Aorta (tissue), 5 donors: ENCODE measurements at places on chromosomes 2 and 18. TPM values are rescaled to one million over a fixed set of nuclear protein-coding genes. Genes with fewer than 3 reads are reported as not detected.

DNA sequence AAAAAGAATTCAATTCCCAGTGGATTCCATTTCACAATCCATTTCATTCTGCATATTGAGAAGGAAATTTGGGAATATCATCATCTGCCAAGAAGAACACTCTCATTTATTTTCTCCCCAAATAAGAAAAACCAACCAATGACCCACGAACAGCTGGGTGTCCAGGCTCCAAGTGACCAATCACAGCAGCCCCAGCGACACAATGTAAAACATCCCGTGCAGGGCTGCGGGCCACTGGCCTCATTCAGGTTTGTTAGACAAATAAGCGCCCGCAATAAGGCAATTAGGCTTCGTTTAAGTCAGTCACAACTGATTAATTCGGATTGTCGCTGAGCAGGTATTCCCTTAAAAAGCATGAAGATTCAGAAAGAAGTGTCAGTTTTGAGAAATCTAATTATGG lies 378.6 kb downstream of the EIPR1 start:
- no peak for DNase-seq

The HOXD13 gene
- not detected for polyA plus RNA-seq

The VAPA gene
- 210 TPM for polyA plus RNA-seq

DNA sequence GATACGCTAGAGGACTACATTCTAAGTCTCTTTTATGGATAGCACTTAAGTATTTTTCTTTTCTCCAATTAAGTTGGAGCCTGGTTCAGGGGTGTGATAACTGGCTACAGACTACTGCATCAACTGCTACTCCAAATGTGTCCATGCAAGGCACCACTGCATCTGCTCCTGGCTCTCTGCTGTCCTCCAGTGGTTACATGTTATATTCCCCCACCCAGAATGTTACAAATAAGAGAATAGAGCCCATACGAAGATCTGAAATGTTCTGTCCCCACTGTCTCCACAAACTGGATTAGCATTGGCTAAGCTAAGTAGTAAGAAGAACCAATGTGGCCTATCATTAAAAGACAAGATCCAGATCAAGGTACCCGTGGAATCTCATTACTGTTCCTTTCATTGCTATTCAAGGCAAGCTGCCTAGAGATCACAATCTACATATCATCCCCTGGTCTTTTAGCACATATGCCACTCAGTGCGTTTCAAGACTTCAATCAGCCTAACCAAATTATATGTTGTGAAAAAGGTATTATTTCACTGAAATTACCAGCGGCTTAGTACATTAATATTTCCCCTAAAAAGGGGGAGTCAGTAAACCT lies 308.3 kb upstream of the SLC8A1 start:
- DNase-seq = peak; percentile 40

The SOWAHC gene
- 5.6 TPM for polyA plus RNA-seq

- DNase-seq = no peak
Observed at GRCh38 chr18:55866886-55867285, 278.9 kb upstream of the TCF4 start.

The TUBA3D gene
- 1.9 TPM for polyA plus RNA-seq

GRCh38 chr18:55405893-55406406 lies 182.0 kb downstream of the TCF4 start:
- DNase-seq = peak; percentile 91

The KHK gene
- polyA plus RNA-seq = 38.7 TPM

The CHRND gene
- polyA plus RNA-seq = not detected

The LRRTM1 gene
- polyA plus RNA-seq = not detected

DNA sequence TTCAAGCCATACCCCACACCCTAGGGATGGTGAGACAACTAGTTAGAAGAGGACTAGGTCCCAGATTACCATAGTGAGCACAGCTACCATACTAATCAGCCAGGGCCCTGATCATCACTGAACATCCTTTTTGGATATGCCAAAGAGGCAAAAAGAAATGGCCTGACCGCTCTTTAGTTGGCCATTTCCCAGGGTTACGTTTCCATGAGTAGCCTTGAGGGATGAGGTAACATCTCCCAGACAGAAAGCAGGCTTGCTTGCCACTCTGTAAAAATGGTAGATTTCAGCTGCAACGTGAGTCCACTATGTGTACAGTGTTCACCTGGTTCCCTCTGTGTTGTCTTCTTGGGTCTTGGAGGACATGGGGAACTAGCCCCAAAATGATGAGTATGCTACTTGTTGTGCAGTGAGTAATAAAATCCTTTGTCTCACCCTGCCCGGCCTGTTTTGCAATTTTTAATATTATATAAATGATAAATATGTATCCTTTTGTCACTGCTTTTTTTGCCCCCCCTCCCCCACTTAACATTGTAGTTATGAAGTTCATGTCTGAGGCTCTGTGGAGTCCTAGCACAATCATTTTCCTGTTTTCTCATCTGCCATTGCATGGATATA lies 8.9 kb upstream of the GALM start:
- no peak for DNase-seq

The TUBA3E gene
- not detected for polyA plus RNA-seq

The REG1B gene
- polyA plus RNA-seq = 16.4 TPM

The ADD2 gene
- not detected for polyA plus RNA-seq

DNA sequence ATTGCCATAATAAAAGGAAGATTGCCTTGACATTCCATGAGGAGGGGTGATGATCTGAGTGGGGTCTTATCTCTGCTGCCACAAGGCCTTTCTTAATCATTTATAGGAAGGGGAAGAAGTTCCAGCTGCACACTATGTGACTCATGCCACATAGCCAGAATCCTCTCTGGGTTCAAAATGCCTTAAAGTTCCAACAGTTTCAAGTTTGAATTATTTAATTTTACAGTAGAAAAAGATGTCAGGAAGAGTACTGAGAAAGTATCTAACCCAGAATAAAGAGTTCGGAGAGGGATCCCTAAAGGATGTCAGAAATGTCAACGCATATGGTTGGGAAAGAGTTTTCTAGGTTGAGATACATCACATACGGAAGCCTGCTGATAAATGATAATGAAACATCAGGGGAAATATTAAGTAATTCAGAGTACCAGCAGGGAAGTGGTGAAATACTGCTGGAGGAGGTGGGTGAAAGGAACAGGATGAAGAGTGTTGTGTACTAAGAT lies 999.9 kb downstream of the TSN start:
- DNase-seq = no peak

DNA sequence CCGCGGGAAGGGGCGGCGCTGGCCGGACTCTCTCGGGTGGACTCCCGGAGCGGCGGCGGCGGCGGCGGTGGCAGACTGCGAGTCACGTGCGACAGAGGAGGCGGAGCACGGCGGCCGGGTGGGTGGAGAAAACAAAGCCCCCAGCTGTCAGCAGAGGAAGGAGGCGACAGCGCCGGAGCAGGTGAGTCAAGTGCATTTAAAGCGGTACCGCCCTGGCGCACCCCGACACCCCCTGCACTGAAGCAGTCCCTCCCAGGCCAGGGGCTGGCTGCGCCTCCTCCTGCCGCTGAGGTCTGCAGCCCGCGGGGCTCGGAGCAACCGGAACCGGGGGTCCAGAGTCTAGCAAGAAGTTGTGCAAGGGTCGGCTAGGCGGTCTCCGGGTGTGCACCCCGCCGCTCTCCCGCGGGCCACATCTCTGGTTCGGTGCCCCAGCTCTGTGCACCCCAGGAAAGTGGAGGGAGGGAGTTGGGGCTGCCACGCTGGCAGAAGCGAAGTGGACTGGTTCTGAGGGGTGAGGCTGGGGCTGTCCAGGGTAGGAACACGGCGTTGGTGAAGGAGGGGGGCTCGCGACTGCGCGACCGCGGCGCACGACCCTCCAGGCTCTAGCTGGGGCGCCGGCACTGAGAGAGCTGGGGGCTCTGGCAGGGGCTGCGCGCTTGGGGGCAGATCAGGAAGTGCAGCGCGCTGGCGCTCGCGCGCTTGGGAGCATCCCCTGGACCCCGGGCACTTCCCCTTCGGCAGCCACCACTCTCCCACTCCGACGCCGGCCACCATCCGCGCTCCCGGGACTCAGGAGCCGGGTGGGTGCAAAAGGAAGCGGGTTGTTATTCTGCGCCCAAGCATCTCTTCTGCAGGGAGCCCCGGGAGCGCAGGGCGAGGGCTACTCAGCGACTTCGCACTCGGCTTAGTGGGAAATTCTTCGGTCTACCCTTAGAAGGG lies 64.0 kb upstream of the MAPRE2 start:
- peak; percentile 93 for DNase-seq

GRCh38 chr18:13039806-13040205 lies 48.6 kb downstream of the CEP192 start:
- no peak for DNase-seq

DNA sequence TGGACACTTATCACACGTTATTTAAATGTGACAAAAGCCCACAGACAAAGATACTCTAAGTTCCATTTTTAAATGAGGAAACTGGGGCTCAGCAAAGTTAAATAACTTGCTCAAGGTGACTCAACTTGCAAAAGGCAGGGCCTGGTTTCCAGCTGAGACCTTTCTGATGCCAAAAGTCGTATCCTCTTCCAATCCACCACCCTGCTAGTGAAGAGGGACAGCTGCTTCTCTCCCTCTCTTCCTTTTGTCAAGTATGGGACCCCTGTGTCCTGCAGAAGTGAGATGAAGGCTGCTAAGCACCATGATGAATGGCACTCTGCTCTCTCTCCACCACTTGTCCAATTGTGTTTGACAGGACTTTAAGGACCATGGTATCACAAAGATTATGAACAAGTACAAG lies 140.9 kb downstream of the DYM start:
- no peak for DNase-seq

DNA sequence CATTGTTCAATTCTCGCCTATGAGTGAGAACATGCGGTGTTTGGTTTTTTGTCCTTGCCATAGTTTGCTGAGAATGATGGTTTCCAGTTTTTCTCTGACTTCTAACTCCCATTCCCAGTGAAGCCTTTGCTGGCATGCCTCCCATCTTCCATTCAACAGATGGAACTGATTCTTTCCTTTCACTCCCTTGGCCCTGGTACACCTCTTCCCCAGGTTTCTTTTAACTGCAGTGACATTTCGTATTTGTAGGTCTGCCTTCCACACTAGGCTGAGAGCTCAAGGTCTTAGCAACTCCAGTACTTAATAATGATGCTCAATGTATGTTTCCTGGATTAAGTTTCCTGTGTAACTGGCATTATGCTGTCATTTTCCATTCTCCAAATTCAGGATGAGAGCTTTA lies 48.5 kb downstream of the GAREM1 start:
- DNase-seq = no peak

The TLX2 gene
- not detected for polyA plus RNA-seq

- DNase-seq = no peak
Observed at GRCh38 chr2:215579809-215580208, 143.9 kb upstream of the FN1 start.

The CLEC4F gene
- not detected for polyA plus RNA-seq

DNA sequence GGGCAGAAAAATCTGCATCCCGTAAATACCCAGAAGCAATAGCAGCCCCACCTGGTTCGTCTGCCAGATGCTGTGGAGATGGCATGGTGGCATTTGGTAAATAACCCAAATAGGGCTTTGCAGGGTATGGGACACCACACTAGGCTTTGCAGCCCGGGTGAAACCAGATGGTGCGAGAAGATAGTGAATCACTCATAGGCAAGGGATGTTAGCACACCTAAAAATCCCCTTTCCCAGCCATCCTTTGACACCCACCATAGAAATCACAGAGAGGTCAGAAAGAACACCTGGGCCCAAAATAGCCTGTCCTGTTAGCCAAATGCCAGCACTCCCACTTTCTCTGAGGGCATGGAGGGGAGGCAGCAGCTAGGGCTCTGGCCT lies 47.6 kb downstream of the BCL11A start:
- DNase-seq = no peak
